ENCODE measurements at places on chromosomes 5 and 9. TPM values are rescaled to one million over a fixed set of nuclear protein-coding genes. Genes with fewer than 3 reads are reported as not detected.

GRCh38 chr5:138177941-138178515 is 402 bp downstream of the BRD8 start:
- DNase-seq = peak; percentile 68

DNA sequence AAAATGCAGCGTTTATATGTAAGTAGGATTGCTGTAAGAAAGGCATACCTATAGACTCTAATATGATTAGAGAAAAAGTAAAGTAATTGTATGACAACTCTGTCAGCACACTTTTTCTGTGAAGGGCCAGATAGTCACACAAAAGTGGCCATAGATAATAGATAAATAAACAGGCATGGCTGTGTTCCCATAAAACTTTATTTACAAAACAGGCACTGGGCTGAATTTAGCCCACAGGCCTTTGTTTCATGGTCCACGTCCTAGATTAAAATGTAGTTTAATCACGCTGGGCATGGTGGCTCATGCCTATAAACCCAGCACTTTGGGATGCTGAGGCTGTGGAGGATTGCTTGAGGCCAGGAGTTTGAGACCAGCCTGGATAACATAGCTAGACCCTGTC is 8.7 kb upstream of the TXNDC8 start:
- DNase-seq = no peak

GRCh38 chr9:77562019-77562748 is 85.9 kb downstream of the GNA14 start:
- peak; percentile 63 for DNase-seq

CDC23 gene
- 24.0 TPM for total RNA-seq

Measured in Karpas-422 (cell line).